ENCODE measurements at places on chromosomes 13 and 19.
A peak's percentile ranks its signal among the peaks of the same experiment; 100 is the strongest.

DNA sequence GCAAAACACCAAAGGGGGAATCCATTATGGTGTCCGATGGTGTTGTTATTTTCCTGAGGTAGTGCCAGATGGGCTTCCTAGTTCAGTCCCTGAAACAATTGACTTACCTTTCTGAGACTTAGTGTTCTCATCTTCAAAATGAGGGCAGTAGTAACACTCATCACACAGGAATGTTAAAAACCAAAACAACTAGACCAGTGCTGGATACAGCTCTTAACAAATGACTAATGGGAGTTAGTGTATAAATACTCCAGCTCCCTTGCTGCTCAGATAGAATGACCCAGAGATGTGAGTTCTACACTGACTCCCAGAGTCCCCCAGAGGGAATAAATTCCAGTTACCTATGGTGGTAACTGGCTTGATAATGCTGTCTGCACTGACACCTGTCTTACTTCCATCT is 49.9 kb downstream of the MBD3L2B start:
- no peak for DNase-seq

DNA sequence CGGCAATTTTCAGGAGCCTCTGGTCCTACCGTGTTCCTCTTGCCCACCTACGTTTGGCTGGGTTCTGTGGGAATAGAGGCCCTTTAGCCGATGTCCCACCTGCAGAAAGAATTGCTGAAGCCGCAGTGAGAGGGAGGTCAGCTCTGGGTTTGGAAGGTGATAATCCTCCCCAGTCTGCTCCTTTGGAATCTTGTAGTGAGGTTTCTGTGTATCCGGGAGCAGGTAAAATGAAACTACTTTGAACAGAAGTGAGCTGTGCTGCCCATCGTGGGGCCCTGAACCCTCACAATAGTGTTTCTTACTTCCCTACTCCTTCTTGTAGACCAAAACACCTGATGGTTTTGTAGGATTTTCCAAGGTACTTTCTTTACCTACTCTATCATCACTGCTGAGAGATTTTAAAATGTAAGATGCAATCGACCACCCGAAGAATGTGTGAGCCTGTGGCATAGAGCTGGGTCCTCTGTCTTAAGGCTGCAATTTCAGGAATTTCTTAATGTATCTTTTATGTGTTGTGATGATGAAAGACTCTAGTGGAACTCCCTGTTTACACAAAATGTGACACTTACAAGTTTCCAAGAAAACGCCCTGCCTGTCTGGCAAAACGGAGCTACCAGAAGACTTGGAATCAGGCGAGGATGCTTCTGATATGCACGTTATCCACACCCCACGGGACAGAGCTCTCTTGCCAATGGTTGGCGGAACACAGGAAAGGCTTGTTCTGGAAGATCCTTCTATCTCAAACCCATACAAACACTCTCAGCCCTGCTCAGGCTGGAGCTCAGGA is 76.1 kb downstream of the RGCC start:
- no peak for DNase-seq

DNA sequence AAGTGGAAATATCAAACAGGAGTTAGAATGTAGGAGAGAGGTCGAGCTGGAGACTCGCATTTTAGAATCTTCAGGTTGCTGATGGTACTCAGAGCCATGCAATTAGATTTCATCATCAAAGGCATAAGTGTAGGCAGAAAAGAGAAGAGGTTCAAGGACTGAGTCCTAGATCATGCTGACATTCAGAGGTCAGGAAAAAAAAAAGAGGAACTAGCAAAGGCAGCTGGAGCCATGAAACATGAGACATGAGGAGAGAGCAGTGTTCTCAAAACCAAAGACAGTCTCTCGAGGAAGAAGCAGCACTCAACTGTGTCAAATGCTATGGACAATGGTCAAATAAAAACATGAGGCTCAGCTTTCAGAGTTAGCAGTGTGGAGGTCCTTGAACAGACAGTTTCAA is 12.4 kb upstream of the TPP2 start:
- DNase-seq = no peak

GRCh38 chr13:113009743-113010509 is 40.9 kb downstream of the MCF2L start:
- DNase-seq = no peak

DNA sequence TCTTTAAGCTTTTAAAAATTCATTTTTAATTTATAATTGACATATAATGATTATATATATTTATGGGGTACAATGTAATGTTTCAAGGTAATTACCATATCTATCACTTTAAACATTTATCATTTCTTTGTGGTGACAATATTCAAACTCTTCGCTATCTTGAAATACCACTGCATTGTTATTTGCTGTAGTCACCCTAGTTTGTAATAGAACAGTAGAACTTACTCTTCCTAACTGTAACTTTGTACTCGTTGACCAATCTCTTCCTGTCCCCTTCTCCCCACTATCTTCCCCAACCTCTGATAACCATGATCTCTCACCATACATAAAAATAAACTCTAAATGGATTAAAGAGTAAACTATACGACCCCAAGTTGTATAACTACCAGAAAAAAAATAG is 20.4 kb downstream of the COG6 start:
- no peak for DNase-seq

- DNase-seq = no peak
These were observed 14.7 kb downstream of the FARP1 start for GRCh38 chr13:98157609-98158008.

GRCh38 chr19:14835011-14835410 is at the start of the genes OR7A5 and OR7C1:
TSS of gene OR7A5 (minus strand) at chr19:14835185. CDS start at chr19:14828241, 6,944 bp downstream.
TSS of gene OR7C1 (minus strand) at chr19:14835185. CDS start at chr19:14800136, 35,049 bp downstream.
- DNase-seq = no peak

DNA sequence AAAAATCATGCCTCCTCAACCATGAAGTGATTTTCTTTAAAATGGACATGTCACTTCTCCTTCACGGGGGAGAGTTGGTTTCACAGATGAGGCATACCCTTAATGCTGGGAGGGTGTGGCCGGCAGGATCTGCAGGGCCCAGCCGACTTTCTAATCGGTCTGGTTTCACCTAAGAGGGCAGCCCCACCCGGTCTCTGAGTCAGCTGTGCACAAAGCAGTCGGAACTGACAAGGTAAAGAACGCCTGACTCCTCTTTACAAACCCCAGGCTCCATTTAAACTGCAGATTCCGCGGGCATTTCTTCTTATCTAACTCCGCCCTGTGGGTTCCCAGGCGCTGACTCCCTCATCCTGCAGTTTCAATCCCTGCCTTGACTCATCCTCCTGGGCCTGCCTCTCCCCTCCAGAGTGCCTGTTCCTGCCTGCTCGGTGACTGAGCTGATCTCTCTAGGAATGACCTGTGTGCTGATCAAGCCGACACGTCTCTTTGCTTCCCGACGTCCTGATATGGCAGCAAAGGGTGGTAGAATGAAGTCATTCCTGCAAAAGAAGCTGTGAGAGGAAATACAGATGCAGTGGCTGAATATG is 63.4 kb downstream of the EFNB2 start:
- DNase-seq = no peak

DNA sequence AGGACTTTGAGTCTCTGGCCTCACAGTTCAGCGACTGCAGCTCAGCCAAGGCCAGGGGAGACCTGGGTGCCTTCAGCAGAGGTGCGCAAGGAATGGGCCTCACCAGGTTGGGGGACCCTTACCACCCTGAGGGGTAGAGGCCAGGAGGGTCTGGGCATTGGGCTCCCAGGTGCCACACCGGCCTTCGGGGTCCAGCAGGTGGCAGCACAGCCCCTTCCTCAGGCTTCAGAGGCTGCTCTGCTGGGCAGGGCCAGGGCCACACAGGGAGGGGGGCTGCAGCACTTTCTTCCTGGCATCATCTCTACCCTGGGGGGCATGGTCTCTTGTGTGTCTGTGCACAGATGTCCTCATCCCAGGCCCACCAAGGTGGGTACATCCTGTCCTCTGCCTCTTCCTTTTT is 12.9 kb downstream of the PIN1 start:
- peak; percentile 28 for DNase-seq

DNA sequence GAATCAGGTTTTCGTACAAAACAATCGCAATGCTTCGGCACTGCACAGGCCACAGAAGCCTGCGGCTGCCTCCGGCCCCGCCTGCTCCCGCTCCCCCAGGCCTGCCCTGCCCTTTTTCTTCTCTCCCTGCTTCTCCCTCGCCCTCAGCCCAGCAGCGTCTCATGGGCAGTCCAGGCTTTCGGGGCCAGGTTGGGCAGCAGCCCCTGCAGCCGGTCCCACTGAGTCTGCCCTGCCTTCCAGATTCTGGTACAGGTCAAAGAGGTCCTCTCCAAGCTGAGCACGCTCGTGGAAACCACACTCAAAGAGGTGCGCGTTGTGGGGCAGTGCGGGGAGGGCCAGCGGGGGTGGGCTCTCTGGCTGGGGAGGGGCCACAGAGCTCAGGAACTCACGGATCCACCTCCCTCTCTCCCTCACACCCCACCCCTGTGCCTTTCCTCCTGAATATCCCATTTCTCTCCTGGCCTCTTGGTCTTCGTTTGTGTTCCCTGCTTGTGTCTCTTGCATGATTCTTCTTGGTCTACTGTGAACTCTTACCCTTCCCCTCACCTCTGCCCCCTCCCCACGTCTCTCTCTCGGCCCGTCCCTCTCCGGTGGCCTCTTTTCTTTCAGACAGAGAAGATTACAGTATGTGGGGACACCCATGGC is 30.1 kb downstream of the CCDC8 start:
- DNase-seq = no peak

DNA sequence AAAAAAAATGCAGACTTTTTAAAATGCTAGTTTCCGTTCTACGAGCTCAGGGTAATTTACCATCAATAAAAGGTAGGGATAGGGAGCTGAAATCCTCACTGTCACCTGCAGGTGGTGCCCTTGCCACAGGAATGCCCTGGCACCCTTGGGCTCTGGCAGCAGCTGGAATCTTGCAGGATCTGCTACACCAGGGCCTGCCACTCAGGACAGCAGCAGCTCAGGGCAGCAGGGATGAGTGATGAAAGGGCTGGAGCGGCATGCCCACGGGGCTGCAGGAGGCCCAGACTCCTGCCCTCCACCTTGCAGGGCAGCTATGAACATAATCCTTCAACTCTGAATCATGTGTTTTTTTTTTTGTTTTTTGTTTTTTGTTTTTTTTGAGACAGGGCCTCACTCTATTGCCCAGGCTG is 54.0 kb downstream of the GNG7 start:
- DNase-seq = peak; percentile 83

DNA sequence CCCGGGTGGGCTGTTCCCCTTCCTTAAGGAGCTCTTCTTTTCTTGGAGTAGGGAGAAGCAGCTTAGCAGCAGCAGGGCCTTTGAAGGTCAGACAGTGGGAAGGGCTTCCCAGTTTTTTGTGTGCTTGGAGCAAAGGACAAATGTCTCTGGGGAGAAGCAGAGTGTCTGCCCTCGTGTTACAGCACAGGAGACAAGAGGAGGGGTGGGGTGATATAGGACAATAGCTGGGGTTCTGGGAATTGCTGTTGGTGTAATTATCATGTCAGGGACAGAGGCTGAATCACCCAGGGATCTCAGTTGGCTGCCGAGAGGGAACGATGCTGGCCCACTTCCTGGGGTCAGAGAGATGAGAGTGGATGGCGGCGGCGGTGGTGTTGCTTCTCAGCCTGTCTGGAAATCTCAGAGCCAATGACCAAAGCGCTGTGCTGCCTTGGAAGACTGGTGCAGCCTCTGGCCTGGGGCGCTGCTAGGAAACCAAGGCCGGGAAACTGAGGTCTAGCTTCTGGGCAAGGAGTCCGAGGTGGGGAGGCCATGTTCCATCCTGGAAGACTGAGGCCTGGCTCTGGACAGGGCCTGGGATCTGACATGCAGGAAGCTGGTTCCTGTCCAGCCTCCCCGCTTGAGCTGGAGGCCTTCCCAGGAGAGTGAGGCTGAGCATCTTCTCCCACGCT is 1.2 kb downstream of the INAFM1 start:
- no peak for DNase-seq

DNA sequence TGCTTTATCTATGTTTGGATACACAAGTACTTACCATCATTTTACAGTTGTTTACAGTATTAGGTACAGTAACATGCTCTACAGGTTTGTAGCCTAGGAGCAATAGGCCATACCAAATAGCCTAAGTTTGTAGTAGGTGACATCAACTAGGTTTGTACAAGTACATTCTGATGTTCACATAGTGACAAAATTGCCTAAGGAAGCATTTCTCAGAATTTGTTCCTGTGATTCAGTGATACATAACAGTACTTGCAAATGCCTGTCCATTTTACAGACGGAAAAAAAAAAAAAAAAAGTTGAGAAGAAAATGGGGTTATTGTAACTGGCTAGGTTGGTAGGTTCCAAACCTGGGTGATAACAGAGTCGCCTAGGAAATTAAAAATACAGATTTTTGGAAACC is 13.6 kb downstream of the UFM1 start:
- no peak for DNase-seq

- no peak for DNase-seq
These were observed 154.9 kb upstream of the UQCRFS1 start for GRCh38 chr19:29367791-29368222.

DNA sequence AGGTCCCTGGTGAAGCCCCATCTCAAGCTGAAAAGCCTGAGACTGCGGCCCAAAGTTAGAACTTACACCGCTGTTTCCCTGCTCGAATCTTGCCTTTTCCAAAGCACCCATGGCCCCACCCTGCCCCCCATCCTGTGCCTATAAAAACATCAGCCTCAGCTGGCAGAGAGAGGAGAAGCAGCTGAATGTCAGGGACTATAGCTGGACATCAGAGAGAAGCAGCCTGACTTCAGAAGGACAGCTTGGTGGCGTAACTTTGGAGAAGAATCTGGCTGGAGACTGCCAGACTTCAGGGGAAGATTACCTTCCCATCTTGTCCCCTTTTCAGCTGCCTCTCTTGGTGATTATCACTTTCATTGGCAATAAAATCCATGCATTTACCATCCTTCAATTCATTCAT is 9.3 kb upstream of the RCBTB2 start:
- no peak for DNase-seq

DNA sequence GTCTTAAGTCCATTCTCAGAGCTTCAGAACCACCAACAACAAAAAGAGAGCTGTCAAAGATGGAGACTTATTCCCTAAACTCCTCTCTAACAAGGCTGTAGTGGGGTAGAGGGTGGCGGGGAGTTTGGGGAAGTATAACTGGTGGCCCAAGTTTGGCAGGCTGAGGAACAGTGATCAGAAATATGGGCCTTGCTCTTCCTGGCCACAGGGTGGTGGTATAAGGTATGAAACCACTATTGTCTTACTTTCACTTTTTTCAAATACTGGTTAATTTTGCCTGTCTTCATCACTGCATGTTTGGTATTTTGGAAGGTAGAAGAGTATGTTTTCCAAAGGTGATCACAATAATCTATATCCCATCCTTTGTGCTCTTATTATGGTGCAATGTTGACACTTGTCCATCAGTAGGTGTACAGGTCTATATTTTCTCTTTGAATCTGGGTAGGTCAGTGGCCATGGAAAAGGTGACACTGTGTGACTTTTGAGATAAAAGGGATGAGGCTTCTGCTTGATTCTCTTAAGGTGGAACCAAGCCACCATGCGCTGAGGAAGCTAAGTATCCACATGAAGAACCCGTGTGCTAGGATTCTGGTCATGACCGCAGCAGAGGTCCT is 23.2 kb upstream of the GPC5 start:
- DNase-seq = no peak

Measured in stimulated activated CD4-positive, alpha-beta T cell treated with anti-CD3 and anti-CD28 coated beads, Interleukin-15, amount 100 ng/mL, for 24 hours (primary cell).